GM06990 (cell line): ENCODE measurements at places on chromosomes 4 and X.

DNA sequence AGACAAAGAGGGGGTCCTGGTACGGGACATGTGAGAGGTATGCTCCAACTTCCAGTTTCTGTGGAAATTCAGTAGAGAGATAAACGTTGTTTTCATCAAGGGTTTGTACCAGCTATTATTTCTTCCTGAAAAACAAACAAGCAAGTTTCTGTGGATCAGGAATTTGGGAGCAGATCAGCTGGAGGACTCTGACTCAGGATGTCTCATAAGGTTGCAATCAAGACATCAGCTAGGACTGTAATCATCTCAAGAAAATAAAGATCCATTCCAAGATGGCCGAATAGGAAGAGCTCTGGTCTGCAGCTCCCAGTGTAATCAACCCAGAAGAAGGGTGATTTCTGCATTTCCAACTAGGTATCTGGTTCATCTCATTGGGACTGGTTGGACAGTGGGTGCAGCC, 23.5 kb upstream of the NFKB1 start:
- no peak for DNase-seq

DNA sequence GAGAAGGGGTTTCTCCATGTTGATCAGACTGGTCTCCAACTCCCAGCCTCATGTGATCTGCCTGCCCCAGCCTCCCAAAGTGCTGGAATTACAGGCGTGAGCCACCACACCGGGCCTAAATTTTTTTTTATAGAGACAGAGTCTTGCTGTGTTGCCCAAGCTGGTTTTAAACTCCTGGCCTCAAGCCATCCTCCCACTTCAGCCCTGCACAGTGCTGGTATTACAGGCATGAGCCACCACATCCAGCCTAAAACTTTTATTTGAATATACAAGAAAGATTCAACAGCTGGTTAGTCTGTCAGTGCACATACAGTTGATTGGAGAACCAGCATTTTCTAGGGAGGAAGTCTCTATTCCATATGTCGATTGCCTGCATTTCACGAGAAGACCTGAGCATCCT, 91.2 kb downstream of the LRP2BP start:
- no peak for DNase-seq

DNA sequence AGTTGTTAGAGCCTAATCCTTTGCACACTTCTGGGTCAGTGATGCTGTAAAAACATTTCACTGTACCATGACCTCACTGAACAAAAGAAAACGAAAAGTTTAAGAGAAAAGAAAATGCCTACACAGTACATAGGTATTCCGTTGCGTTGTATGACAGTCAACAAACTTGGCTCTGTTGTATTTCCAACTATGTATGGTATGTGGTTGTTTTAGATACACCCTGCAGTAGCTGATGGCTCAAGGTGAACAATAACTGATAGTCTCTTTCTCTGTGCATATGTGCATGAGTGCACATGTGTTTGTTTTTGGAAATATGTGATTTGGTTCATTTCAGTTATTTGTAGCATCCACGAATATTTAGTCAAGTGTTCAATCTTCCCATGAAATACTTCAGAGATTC, 176.0 kb downstream of the BMPR1B start:
- DNase-seq: no peak

DNA sequence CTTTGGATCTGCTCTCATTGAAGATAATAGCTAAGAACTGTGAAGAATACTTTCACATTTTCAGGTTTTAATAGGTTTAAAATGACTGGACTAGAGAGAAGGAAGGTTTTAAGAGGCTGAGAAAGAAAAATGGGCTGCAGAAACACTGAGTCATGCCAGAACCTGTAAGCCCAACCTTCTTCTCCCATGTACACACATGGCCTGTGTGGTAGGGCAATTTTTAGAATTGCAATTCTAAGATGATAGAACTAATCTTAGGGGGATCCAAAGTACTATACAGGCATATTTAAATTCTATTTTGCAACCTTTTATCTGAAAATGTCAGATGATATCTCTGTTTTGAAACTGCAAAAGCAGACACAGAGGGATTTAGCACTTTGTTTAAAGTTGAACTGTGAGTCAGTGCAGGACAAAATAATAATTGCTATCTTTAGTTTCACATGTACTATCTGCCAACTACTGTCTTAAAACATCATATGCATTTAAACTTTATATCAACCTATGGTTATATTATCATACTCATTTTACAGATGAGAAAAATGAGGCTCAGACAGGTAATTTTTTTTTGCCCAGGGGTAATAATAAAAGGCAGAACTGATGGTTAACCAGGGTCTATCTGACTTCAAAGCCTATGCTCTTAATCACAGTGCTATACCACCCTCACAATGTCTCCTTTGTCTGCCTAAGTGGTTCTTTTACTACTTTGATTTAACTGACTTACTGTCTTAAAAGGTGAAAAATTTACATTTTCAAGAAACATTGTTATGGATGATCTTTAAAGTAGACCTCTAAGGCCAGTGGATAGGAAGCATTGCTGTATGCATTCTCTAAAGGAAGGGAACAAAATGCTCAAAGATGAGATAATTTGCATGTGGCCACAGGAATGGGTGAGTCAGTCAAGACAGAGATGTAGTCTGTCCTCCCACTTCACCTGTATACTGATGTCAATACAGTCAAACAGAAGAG, 4.3 kb downstream of the TMPRSS11E start:
- DNase-seq: no peak

DNA sequence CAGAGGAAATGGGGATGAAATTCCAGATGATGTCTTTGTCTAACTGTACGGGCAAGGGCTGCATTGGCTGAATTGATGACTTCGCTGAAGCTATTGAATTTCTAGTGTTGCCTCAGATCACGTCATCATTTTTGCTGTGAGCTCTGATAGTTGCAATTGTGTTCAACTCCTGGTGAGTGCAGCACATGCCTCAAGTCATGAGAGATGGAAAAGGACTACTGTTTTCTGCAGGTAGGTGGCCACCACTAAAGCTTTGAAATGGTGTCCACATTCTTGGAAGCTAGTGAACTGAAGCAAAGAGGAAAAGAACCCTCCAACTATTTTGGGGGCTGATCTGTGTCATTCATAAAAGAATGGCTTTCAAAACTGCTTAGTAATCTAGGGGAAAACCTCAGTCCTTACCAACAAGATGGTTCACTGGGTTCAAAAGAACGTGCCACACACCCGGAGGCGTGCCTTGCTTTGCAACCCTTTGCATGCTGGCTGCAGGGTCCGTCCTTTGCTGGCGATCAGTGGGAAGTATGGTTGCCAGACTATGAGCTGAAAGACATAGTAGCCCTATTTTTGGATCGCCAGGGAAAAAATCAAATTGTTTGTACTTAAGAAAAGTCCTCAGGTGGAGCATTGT, 88.1 kb upstream of the STOX2 start:
- DNase-seq: no peak

DNA sequence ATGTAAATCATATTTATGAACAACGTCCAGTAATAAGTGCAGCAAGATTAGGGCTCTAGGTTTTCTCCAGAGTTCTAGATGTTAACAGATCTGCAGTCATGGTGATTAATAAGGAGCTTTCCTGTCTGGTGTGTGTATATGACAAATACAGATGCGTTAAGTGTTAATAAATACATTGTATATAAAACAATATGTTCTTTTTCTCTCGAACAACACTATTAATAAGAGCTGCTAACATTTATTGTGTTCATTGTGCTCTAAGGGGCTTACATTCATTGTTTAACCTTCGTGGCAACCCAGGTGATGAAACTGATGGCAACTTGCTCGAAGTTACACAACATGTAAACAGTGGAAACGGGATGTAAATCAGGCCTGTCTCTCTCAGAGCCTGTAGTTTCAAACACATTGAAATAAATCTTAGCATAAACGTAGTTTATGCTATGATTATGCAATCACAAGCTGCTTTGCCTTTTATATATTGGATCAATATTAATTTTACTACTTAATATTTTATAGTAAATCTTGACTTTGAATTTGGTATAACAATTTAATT, 547 bp upstream of the CLGN start:
- DNase-seq: no peak

DNA sequence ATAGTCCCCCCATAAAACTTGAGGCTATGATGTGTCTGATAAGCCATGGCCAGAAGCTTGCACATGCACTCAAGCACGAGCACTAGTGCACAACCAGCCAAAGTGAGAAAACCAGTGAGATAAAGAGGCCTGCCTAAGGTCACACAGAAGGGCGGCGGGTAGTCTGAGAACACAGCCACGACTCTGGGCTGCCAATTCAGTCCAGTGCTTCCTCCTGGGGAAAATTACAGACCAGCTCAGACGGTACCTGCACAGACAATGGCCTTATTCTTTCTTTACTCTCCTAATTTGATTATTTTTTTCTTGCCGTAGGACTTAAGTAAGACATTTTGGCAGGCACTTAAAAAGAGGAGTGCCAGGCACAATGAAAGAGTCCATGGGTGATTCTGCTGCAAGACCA, 533.2 kb upstream of the FAT1 start:
- no peak for DNase-seq

GRCh38 chrX:413322-414201, 26.9 kb upstream of the PPP2R3B start:
- DNase-seq: no peak

DNA sequence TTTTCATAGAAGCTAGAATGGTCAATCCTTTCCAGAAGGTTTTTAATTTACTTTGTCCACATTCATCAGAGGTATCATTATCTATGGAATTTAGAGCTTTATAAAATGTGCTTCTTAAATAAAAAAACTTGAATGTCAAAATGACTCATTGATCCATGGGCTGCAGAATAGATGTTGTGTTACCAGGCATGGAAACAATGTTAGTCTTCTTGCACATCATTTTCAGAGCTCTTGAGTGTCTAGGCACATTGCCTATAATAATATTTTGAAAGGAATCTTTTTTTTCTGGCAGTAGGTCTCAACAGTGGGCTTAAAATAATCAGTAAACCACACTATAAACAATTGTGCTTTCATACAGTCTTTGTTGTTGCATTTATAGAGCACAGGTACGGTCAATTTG, 200.3 kb downstream of the FAT4 start:
- no peak for DNase-seq

DNA sequence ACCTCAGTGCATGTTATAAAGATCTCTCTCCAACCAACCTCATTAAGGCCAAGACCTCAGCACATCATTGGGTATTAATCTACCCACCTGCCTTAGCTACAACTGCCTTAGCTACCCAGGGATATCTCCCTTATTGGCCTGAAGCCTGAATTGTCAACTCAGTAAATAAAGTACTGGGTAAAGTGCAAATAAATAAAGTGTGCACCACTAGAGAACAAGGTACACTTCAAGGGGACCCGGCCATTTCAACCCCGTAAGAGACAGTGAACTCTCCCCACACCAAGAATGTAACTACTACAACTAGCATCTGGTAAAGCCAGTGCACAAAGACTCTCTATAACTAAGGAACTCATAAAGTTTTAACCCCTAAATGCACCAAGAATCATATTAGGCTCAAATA, 61.7 kb upstream of the POU3F4 start:
- DNase-seq: no peak

GRCh38 chrX:53065104-53065503, 16.5 kb downstream of the GPR173 start:
- DNase-seq: no peak

- DNase-seq: no peak
Measured at GRCh38 chr4:183158062-183158461, 59.0 kb downstream of the WWC2 start.

- no peak for DNase-seq
Measured at GRCh38 chrX:154082396-154083125, 15.0 kb downstream of the MECP2 start.

GRCh38 chr4:15147714-15148113, 145.4 kb downstream of the CPEB2 start:
- no peak for DNase-seq

GRCh38 chr4:58475097-58475496, 1364.9 kb upstream of the IGFBP7 start:
- DNase-seq: no peak

- DNase-seq: no peak
Measured at GRCh38 chrX:38880296-38880854, 79.1 kb downstream of the MID1IP1 start.

DNA sequence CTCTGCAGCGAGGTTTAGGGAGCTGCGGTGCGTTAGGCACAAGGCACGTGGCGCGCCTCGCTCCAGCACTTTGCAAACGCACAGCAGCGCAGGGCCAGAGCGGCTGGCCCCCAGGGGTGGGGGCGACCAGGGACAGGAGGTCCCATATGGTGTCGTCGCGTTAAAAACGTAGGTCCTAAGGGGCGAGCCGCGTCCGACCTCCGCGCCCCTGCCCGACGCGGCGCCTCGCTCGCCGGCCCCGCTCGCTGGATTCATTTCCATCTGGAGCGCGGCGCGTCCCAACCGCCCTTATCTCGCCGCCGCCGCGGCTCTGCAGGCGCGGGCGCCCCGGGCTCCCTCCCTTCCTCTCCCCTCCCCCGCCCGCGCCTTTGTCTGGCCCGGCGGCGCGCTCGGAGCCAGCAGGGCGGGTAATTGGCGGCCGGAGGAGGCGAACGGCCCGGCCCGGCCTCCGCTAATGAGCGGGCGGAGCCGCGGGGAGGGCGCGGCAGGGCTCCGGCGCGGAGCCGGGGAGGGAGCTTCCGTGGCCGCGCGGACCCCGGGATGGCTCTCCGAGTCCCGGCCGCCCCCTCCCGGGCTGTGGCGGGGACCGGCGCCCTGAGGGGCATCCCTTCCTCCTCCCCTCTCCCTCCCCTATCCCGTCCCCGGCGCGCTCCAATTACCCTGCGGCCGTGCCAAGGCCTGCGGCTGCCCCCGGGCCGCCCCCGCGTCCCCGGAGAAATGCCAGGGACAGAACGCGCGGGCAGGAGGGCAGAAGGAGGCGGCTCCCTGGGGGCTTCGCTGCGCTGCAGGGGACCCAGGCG, 409.0 kb downstream of the BCOR start:
- no peak for DNase-seq

DNA sequence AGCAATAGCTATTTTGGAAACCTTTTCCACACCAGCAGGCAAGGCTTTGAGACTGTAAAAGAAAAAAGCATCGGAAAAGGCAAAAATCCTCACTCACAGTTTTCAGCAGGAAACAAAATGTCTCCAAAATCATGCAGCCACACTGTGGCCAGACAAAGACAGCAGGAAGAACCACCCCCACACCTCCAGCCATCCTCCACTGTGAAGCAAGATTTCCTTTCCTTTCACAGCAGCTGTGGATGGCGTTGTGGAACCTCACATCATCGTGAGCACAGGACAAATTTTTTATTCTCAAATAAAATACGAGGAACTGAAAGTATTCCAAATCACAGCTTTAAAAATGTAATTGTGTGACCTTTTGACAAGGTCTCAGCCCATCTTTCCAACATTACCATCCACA, 351.7 kb upstream of the NOCT start:
- DNase-seq: no peak

DNA sequence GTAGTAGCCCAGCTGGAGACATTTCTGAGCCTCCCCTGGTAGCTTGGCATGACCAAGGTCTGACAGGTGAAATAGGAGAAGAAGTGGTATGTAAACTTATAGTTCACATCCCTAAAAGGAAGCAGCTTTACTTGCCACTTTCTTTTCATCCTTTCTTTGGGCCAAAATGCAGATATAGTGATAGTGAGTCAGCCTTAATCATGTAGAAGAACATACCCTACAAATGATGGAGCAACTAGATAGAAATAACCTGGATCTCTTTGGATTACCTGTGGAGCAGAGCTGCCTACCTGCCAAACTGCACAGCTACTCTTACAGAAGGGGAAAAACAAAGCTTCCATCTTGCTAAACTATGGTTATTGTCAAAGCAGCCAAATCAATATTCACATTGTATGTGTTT, 106.7 kb upstream of the LCORL start:
- no peak for DNase-seq
